Left renal cortex interstitium (tissue), 4 donors: ENCODE measurements at places on chromosomes 16 and 17. TPM values are rescaled to one million over a fixed set of nuclear protein-coding genes. Genes with fewer than 3 reads are reported as not detected.

Gene PRDM7
- 0.44 TPM for polyA plus RNA-seq

DNA sequence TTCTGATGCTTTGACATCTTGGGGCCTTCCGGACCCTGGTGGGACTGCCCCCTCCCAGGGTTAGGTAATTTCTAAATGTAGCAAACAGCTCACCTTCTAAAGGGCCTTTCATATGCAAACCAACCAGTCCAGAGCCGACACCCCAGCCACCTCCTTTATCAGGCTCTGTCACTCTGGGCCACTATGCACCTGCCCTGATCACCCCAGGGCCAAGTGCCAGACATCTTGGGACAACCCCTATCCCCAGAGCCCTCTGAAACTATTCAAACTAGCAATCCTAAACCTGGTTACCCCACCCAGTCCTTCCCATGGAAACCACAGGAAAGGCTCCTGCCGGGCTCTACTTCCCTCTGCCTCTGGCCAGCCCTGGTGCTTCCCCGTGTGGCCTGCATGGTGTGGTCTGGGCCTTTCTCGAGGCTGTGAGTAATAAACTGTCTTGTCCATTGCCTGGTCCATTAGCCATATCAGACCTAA lies 91.2 kb upstream of the TNRC6C start:
- no peak for DNase-seq

DNA sequence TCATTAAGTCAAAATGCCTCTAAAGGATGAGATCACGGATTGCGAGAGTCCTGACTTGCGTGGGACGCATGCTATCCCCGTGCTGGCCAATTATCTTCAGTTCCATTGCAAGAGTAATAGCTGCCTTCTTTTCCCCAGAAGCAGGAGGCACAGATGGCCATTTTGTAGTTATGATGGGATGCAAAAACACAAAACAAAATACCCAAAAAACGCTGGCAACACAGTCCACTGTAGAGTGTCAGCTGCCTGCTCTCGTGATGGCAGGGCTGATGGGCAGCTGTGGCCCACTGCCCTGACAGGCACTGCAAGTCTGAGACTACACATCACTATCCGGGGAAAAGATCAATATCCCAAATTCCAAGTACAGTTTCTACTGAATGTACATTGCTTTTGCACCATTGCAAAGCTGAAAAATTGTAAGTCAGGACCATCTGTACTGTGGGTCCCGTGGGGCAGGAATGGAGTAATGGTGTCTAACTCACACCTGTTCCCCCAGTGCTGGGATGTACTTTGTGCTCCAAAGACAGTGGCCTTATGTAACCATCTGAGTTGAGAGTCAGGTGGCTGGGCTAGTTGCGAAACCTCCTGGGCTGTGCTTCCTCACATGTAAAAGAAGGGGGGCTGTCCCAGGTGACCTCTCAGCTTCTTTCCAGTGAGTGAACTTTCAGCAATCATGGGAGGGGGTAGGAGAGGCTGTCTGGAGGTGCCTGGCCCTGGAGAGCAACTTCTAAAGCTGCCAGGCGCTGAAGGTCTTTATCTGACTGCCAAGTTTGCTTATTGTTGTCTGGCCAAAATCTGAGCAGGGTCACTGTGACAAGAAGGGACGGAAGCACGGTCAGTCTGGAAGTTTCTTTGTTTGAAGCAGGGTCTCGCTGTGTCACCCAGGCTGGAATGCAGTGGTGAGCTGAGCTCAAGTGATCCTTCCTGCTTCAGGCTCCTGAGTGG lies 4.7 kb downstream of the SLC47A1 start:
- no peak for DNase-seq

DNA sequence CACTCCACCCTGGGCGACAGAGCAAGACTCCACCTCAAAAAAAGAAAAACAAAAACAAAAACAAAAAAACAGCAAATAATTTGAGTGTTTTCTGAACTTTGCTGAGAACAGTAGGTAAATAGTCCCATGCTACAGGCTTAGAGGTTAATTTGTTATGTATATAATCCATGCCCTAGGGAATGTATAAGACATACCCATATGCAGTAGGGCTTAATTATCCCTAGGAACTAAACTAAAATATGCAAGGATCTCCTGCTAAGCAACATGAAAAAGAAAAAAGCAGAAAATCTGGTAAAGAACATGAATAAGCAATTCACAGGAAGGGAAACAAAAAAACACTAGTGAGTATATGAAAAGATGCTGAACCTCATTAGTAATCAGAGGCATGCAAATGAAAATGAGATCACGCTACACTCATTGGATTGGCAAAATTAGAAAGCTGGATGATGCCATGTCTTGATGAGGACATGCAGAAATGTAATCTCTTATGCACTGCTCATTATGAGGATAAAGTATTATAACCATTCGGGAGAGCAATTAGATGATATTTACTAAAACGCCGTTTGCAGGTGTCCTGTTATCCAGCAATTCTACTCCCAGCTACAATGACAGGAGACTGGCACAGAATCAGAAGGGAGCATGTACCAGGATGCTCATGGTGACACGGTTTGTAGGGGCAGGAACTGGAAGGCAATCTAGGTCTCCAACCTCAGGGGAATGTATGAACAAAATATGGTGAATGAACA lies 5.6 kb downstream of the KCTD13 start:
- DNase-seq = no peak

GRCh38 chr16:27267037-27267677 lies 1.4 kb downstream of the NSMCE1 start:
- DNase-seq = no peak

- DNase-seq = no peak
These were observed 8.6 kb downstream of the ARHGAP17 start for GRCh38 chr16:25006504-25007056.

DNA sequence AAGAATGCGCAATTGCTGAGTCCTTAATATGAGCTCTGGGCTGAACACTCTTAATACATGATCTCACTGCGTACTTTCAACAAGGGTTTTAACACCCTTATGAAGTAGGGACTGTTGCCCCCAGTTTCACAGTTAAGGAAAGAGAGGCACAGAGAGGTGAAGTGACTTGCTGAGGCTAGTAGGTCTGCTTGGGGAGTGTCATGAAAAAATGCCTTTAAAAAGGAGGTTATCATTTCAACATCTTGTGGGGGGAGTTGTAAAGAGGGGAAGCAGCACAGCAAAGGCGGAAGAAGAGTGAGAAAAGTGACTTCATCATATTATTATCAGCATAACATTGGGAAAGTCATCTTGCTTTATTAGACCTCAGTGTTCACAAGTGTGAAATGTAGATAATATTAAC lies 2.1 kb downstream of the CCL4L2 start:
- no peak for DNase-seq

DNA sequence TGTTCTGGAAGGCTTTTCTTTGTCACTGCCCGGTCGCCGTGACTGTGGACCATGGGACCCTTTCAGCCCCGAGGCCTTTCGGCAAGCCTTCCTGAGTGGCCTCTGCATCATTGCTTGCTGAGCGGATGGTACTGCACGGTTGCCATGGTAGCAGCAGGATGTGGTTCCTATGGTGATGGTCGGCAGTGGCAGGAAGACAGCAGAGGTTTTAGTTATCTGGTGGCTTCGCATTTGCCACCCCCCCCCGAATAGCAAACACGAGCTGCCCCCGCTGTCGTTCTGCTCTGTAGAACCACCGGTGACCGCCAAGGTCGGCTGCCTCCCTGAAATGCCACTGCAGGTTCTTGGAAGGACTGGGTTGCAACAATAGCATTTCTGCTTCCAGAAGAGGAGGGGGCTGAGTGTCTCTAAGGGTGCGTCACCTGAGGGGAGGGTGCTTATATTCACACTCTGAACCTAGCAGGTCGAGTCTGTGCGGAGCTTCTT lies 76.6 kb downstream of the CMIP start:
- peak; percentile 46 for DNase-seq

DNA sequence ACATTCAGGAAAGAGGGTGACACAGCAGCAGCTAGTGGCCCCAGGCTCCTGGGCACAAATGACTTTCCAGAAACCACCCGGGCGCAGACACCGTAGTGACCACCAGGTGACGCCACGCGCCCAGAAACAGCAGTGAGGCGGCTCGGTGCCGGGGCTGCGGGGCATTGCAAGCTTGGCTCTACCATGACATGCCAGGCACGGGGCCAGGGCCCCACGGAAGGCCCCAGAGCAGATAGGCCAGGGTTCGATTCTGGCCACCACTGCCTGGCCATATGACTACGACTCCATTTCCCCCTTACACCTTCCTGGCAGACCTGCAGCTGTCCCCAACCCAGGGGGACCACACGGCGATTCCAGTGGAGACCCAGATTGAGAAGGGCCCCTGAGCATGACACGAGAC lies 6.7 kb downstream of the RHBDF1 start:
- DNase-seq = no peak
